Left renal cortex interstitium (tissue), 4 donors: ENCODE measurements at places on chromosomes 13 and 19.

- peak; percentile 88 for DNase-seq
Observed at GRCh38 chr19:55384920-55385723, 610 bp upstream of the RPL28 start.

DNA sequence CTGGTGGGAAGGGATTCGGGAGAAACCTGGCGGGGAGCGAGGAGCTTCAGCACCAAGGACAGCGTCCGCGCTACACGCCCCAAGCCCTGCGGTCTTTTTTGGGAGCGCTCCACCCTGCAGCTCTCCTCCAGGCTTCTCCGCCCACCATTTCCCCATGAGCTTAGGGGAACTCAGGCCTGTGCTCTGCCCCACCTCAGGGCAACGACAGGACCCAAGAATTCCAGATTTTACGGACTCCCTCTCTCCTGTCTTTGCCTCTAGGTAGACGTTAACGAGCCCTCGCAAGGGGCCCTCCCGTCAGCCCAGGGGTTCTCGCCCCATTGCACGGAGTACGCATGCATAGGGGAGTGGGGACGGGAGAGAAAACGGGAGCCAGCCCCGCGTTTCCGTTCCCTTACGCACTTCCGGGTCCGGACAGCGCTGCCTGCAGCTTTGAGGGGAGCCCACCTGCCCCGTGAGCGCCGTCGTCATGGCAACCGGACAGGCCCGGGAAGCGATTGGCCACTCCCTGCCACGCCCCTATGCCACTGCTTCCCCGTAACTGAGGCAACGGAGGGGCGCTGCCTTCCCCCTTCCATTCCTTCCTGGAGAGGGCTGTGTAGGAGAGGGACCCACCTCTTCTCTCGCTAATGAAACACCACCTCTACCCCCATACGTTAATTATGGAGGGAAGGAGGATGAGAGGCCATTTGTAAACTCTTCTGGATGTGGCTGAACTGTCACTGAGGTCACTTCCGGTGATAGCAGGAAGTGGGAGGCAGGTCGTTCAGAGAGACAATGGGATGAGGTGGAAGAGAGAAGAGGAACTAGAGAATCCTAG, 20.8 kb downstream of the NOVA2 start:
- DNase-seq, result peak; percentile 37

DNA sequence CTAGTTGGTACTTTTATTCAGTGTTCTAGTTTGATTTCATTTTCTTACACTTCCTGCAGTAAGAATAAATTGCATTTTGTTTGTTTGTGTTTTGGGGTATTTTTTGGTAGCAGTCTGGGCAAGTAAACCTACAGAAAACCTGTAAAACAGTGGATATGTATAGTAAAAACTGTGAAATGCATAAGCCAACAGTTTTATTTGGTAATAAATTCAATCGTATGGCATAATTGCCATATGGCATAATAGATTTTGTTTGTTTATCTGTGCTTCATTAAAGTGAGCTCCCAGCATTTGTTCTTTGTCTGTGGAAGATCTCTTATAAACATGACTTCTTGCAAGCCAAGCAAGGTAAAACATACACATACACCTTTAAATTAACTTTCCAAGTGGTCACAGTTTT, 111.9 kb downstream of the PCDH9 start:
- no peak for DNase-seq

- no peak for DNase-seq
Observed at GRCh38 chr13:113466383-113466782, 13.1 kb upstream of the ADPRHL1 start.

DNA sequence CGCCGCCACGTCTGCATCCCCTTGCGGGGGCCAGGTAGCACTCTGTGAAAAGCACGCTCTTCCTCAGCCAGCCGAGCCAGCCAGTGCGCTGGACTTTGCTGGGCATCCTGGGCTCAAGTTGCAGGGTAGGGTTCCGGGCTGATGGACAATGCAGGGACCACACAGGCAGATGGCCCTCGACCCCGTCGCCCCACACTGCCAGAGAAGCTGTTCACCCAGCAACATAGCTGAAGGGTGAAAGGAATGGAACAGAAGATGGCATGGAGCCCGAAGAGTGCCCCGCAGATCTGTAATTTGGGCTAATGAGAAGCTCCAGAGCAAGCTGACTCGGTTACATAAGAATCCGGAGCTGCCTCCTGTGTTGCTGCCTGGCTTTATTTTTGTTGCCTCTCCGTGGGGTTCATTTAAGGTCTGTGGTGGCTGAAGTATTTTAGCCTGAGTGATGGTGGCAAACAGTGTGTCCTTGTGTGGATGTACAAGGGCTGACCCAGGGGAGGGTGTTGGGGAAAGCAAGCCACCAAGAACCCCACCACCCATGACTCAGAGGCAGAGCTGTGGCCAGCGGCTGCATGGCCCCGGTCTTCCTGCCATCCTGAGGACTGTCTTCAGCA, 105.8 kb downstream of the SOX1 start:
- DNase-seq, result no peak

GRCh38 chr13:93356469-93356868, 129.9 kb downstream of the GPC6 start:
- no peak for DNase-seq

GRCh38 chr19:18416778-18417249, 2.4 kb upstream of the SSBP4 start:
- peak; percentile 89 for DNase-seq

DNA sequence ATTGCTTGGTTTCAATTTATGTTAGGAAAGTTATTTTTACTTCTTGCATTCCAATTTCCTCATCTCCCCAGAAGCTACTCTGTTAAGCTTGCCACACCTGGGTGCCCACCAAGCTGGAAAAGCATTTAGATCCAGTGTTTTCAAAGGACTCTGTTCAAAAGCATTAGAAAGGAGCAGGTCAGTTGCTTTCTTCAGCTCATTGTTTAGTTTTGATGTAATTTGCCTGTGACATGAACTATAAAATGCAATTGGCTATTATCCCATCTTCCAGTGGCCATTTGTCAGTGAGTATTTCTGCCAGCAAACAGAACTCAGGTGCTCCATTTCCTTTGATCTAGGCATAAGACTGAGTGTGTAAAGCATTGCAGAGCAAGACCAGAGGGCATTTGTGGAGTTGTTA, 46.7 kb upstream of the RNF113B start:
- no peak for DNase-seq

DNA sequence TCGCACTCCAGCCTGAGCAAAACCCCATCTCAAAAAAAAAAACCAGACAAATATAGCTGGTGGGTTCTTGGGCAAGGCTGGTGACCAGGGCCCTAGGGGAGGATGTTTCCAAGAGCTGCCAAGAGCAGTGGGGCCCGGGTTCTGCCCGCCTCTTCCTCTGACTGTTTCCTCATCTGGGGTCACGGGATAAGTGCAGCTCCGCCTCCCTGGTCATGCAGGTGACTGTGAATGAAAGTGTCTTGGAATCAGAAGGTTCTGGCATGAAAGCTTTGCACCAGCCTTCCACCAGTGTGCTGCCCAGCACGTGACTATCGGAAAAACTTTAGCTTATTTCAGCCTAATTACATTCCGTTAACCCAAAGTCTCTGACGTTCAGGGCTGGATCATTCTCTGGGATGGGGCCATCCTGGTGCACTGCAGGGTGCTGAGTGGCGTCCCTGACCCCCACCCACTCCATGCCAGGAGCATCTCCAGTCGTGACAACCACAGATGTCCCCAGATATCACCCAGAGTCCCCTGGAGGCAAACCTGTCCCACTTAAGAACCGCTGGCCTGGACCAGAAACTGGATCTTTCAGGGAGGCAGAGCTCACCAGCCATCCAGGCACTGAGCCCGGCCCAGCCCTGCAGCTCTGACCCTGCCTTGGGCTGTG, 85.6 kb downstream of the GNG7 start:
- no peak for DNase-seq

- no peak for DNase-seq
Observed at GRCh38 chr13:107712145-107712860, 503.0 kb downstream of the LIG4 start.

GRCh38 chr13:113273851-113274590, 23.0 kb upstream of the LAMP1 start:
- no peak for DNase-seq

GRCh38 chr13:47459512-47459911, 541.6 kb downstream of the SUCLA2 start:
- no peak for DNase-seq

GRCh38 chr19:1266129-1266915, 2.8 kb upstream of the CIRBP start:
- DNase-seq, result no peak

- no peak for DNase-seq
Observed at GRCh38 chr13:22193070-22193469, 522.2 kb downstream of the FGF9 start.

GRCh38 chr13:73820688-73821087, 313.5 kb downstream of the KLF12 start:
- DNase-seq, result no peak

GRCh38 chr13:32859707-32860292, 156.4 kb upstream of the KL start:
- no peak for DNase-seq

DNA sequence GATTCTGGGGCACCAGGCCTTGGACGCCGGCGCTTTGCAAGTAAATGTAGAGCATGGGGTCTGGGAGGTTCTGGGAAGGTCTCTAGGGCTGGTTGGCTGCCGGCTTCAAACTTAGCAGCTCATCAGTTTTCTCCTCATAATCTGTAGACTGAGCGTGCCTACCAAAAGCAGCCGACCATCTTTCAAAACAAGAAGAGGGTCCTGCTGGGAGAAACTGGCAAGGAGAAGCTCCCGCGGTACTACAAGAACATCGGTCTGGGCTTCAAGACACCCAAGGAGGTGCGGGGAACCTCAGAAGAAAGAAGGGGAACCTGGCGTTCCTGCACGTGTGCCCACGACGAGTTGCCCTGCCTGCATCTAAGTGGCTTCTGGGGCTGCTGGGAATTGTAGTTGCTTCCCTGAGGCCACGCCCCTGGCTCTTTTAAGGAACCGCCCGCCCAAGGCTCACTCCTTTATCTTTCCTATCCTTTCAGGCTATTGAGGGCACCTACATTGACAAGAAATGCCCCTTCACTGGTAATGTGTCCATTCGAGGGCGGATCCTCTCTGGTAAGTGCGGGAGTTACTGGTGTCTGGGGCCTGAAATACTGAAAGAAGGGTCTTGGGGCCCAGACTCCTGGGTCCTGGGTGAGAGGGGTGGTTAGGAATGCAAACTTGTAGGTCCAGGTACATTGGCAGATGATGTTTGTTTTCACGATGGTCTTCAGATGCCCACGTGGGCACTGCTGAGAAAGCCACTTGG, 984 bp downstream of the RPS11 start:
- DNase-seq, result no peak

DNA sequence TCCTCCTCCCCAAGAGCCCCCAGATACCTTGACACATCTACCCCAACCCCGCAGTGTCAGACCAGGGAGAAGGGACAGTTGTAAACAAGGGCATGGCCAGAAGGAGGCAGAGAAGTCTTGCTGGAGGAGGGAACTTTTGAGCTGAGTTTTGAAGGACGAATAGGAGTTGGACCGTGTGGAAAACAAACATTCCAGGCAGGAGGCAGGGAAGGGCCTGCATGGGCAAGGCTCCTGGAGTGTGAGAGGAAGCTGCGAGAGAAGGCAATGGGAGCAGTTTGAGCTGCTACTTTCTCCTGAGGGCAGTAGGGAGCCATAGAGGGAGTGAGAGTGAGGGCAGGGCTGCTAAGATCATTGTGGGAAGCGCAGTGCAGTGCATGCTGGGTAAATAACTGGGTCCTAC, 23.3 kb downstream of the IL12RB1 start:
- DNase-seq, result no peak

DNA sequence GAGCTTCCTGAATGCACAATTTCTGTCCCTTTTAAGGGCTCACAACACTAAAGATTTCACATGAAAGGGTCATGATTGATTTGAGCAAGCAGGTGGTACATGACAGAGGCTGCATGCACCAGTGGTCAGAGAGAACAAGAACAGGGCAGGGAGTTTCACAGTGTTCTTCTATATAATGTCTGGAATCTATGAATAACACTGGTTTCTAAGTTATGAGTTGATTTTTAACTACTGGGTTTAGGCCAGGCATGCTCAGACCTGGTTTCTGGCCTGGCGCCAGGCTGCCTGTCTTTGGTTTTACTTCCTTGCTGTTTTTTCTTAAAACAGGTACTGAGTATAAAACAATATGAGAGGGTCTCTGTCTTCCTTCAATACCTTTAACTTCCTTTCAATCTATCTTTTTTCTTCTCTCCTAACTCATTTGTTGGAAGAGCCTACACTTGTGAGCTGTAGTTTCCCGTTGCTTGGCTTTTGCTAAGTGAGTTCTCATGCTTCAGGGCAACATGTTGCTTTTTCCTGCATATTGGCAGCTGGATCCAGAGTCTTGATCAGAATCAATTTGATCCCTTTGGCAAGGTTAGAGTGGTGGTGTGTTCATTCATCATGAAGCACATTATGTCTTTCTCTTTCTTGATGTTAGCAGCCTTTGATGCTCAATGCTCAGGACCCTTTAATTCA, 38.5 kb upstream of the FGF14 start:
- DNase-seq, result no peak

GRCh38 chr13:76210262-76210661, 574.1 kb downstream of the LMO7 start:
- DNase-seq, result no peak

GRCh38 chr13:46894568-46894967, 2.3 kb downstream of the HTR2A start:
- no peak for DNase-seq

GRCh38 chr13:90272356-90272755, 1075.1 kb upstream of the MIR17HG start:
- DNase-seq, result no peak

DNA sequence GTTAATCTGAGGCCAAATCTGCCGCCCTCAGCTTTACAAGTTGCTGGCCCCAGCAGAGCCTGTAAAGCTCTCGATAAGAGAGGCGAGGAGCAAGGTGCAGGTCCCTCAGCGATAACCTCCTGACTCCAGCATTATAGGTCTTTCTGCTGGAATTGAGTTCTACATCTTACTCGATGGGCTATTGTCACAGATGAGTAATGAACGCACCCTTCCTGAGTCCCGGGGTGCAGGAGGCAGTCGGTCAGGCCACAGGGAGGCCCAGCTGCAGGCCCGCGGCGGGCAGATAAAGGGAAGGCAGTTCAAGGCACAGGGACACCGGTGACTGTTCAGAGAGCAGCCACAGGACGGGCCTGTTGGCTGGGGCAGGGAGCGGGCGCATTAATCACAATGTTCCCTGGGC, 157.6 kb upstream of the OBI1 start:
- no peak for DNase-seq

- DNase-seq, result no peak
Observed at GRCh38 chr13:25267715-25268114, 19.6 kb downstream of the MTMR6 start.

DNA sequence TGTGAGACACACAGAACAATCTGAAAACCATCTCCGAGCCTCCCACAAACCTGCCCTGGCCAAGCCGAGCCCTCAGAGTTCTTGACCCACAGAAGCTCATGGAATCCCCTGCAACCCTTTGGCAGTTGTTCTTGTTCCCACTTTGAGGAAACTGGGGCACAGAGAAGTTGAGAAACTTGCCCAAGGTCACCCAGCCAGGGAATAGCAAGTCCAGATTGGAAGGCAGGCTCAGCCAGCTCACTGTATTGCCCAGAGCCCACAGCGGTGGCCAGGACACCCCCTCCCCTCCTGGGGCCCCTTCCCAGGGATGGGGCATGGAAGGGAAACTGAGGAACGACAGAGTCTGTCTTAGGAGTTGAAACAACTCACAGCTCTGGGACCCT, 1.8 kb downstream of the ZSWIM4 start:
- DNase-seq, result no peak
